Liver (tissue), 10 donors: ENCODE measurements at places on chromosomes 1 and 21. TPM values are rescaled to one million over a fixed set of nuclear protein-coding genes. Genes with fewer than 3 reads are reported as not detected.

GBP5 gene
- total RNA-seq = 3.8 TPM

GRCh38 chr1:230892018-230892491 lies 23.7 kb upstream of the C1orf198 start:
- no peaks in the 10 kb centered on the region for H3K27me3 ChIP-seq
- no peaks in the 10 kb centered on the region for H3K4me1 ChIP-seq
- DNase-seq = no peak
- H3K27ac ChIP-seq = no peak overlapping the region
- no peaks in the 10 kb centered on the region for H3K36me3 ChIP-seq
- H3K4me3 ChIP-seq = no peak overlapping the region

NPHS2 gene
- total RNA-seq = not detected

GRCh38 chr1:169968174-169968573 lies 74.5 kb upstream of the SCYL3 start:
- H3K27ac ChIP-seq = no peak overlapping the region
- H3K4me1 ChIP-seq = no peaks in the 10 kb centered on the region
- no peak overlapping the region for H3K4me3 ChIP-seq
- DNase-seq = no peak
- no peaks in the 10 kb centered on the region for H3K36me3 ChIP-seq

- H3K27me3 ChIP-seq = no peaks in the 10 kb centered on the region
- DNase-seq = no peak
- H3K4me1 ChIP-seq = peaks cover 3% of the 10 kb centered on the region
- no peak overlapping the region for H3K27ac ChIP-seq
- H3K36me3 ChIP-seq = no peaks in the 10 kb centered on the region
Observed at GRCh38 chr21:44442266-44443125, 12.8 kb upstream of the LRRC3 start.
